CD4-positive, CD25-positive, alpha-beta regulatory T cell (primary cell): ENCODE measurements at places on chromosomes 13 and 19. TPM values are rescaled to one million over a fixed set of nuclear protein-coding genes. Genes with fewer than 3 reads are reported as not detected.

The ODAD3 gene
- total RNA-seq: not detected

The CLDND2 gene
- total RNA-seq: not detected

The TEX29 gene
- total RNA-seq: not detected

The CELF5 gene
- total RNA-seq: 0.17 TPM

The EVI5L gene
- 10.2 TPM for total RNA-seq
